ENCODE measurements at places on chromosomes 3 and 15.

GRCh38 chr3:196193736-196194541 is 17.3 kb downstream of the ZDHHC19 start:
- DNase-seq = no peak

GRCh38 chr3:36919439-36920160 is 25.3 kb downstream of the TRANK1 start:
- DNase-seq = no peak

DNA sequence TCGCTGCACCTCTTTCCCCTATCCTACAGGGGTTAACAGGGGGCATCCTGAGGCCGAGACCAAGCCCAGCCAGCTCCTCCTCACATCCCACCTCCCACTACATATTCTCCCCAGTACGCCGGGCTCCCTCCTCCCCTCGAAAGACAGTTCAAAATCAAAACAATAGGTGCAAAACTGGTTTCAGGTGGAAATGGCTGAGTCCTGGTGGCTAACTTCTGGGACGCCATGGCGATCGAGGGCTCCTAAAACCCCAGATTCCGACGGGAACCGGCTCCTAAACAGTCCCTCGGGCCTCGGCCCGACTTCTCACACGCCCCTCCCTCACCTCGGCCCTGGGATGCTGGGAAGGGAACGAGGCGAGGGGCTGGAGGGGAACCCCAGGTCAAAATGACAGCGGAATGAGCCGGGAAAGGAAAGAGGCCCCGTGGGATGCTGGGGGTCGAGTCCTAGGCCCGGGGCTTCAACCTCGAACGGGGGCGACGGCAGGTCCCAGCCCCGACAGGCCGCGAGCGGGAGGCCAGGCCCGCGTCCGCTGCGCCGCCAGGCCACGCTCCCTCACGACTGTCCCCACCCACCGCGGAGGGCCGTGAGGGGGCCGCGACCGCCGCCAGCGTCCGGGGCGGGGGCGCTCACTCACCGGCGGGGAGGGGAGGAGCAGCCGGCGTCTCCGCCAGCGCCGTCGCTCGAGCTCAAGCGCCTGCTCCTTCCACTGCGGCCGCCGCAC is 492 bp downstream of the TMCC1 start:
- peak; percentile 69 for DNase-seq

DNA sequence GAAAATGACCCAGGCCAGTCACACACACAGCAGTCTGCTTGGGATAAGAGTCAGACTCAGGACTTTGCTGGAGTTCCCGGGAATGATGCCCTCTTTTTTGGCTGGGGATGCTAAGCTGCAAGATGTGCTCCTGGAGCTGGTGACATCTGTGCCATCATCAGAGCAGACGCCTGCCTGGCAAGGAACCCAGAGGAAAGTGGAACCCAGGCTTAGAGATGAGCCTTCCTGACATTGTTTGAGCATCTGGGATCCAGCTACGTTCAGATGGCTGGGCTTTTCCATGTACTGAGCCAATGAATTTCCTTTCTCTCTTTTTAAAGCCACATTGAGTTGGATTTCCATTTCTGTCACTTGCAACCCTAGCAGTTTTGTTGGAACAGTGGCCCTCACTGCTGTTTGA is 53.3 kb downstream of the EBLN2 start:
- DNase-seq = no peak

- DNase-seq = no peak
Observed at GRCh38 chr15:77640615-77641014, 7.9 kb upstream of the LINGO1 start.

GRCh38 chr15:58307313-58307961 is 124.4 kb upstream of the LIPC start:
- no peak for DNase-seq

DNA sequence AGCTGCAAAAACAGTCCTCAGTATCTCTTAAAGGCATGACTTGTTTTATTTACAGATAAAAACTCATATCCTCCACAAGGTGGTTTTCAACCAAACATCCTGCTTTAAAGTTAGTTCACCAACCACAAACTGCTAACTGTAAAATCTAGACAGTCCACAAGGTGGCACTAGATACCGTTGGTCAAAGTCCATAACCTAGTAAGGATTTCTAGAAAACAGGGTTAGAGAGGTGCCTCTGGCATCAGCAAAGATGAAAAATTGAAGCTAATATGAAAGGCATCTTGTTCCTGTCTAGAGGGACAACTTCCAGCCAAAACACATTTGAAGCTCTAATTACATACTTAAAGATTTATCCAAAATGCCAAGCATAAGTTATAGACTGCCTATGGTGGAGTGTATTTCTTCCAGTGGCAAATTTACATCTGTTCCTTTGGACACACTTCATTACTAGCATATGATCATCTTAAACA is 56.0 kb downstream of the ZMAT3 start:
- DNase-seq = peak; percentile 88

Data from CD4-positive, alpha-beta T cell treated with Interleukin-15 for 4 hours (primary cell).